ENCODE measurements at places on chromosomes 7 and 10. TPM values are rescaled to one million over a fixed set of nuclear protein-coding genes. Genes with fewer than 3 reads are reported as not detected.

MKX gene
- total RNA-seq, result 3.2 TPM

TCF7L2 gene
- total RNA-seq, result 3.4 TPM

DPP6 gene
- 0.84 TPM for total RNA-seq

CARD11 gene
- total RNA-seq, result 31.0 TPM

ADCY1 gene
- total RNA-seq, result 5.8 TPM

DRGX gene
- not detected for total RNA-seq

FAM237B gene
- not detected for total RNA-seq

ST8SIA6 gene
- not detected for total RNA-seq

GSTO2 gene
- 22.0 TPM for total RNA-seq

SAMD9L gene
- 0.79 TPM for total RNA-seq

OPN1SW gene
- total RNA-seq, result not detected

CHAT gene
- not detected for total RNA-seq

EGFR gene
- 67.2 TPM for total RNA-seq

COL28A1 gene
- 0.14 TPM for total RNA-seq

GPR15LG gene
- not detected for total RNA-seq

FAM25G gene
- 3.2 TPM for total RNA-seq

BAMBI gene
- 34.6 TPM for total RNA-seq

FAM241B gene
- 10.3 TPM for total RNA-seq

SEMA3E gene
- total RNA-seq, result 0.07 TPM

OR2A42 gene
- total RNA-seq, result 0.07 TPM

SEMA4G gene
- total RNA-seq, result 4.7 TPM

MBL2 gene
- not detected for total RNA-seq

MMD2 gene
- total RNA-seq, result not detected

UCN3 gene
- total RNA-seq, result not detected

TACC2 gene
- 25.2 TPM for total RNA-seq

SYT15B gene
- total RNA-seq, result 0.21 TPM

CALY gene
- not detected for total RNA-seq

PTPN20 gene
- 5.5 TPM for total RNA-seq
